ENCODE measurements at places on chromosomes 1 and 21. TPM values are rescaled to one million over a fixed set of nuclear protein-coding genes. Genes with fewer than 3 reads are reported as not detected.
A peak's percentile ranks its signal among the peaks of the same experiment; 100 is the strongest.

PLA2G2F gene
- not detected for total RNA-seq

GNG4 gene
- total RNA-seq = not detected

AIDA gene
- total RNA-seq = 31.2 TPM

CLIC4 gene
- 42.6 TPM for total RNA-seq

GRCh38 chr1:156230473-156230837 lies 11.5 kb upstream of the BGLAP start:
- no peak overlapping the region for H3K4me3 ChIP-seq
- no peaks in the 10 kb centered on the region for H3K4me1 ChIP-seq
- no peak for DNase-seq
- H3K36me3 ChIP-seq = peaks cover 8% of the 10 kb centered on the region

DNA sequence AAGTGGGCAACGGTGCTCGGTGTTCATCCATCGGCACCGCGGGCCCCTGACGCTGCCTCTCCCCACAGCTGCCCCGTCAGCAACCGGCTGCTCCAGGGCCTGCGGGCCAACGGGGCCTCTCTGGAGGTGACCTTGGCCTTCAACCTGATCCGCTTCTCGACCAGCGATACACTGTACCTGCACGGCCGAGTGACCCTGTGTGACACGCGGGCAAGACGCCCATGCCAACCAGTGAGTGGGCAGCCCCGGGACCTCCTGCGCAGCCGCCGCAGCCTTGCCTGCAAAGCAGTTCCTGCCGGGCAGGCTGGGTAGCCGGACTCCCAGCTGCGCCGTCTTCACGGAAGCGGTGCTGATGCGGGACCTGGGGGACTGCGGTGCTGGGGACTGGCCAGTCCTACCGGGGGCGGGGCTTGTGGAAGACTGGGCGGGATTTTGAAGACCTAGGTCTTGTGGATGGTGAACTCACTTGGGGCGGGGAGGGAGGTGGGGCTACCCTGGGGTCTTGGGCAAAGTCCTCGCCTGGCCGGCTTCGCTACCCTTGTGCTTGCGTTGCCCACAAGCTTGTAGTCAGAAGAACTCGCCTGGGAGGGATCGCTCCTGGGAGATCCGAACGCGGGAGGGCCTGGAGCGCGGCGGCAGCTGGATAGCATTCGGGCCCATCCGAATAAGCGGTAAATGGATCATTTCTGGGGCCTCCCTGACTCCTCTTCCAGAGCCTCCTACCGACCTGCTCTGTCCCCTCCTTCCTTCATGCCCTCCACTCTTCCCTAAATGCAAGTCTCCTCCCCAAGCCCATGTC lies 8.8 kb upstream of the CEP85 start:
- H3K4me3 ChIP-seq = peak overlapping the region; percentile 56
- no peaks in the 10 kb centered on the region for H3K36me3 ChIP-seq
- peak overlapping the region; percentile 50 for H3K27ac ChIP-seq
- DNase-seq = peak; percentile 96
- no peaks in the 10 kb centered on the region for H3K27me3 ChIP-seq
- no peaks in the 10 kb centered on the region for H3K4me1 ChIP-seq

GRCh38 chr1:192626366-192627179 lies 9.4 kb upstream of the RGS13 start:
- no peak overlapping the region for H3K27ac ChIP-seq
- no peak overlapping the region for H3K4me3 ChIP-seq
- H3K27me3 ChIP-seq = no peaks in the 10 kb centered on the region
- no peaks in the 10 kb centered on the region for H3K36me3 ChIP-seq

GRCh38 chr1:211985556-211986264 lies 49.6 kb downstream of the INTS7 start:
- H3K27ac ChIP-seq = no peak overlapping the region
- no peak for DNase-seq
- no peak overlapping the region for H3K4me3 ChIP-seq
- no peaks in the 10 kb centered on the region for H3K4me1 ChIP-seq
- no peaks in the 10 kb centered on the region for H3K27me3 ChIP-seq
- H3K36me3 ChIP-seq = no peaks in the 10 kb centered on the region

DNA sequence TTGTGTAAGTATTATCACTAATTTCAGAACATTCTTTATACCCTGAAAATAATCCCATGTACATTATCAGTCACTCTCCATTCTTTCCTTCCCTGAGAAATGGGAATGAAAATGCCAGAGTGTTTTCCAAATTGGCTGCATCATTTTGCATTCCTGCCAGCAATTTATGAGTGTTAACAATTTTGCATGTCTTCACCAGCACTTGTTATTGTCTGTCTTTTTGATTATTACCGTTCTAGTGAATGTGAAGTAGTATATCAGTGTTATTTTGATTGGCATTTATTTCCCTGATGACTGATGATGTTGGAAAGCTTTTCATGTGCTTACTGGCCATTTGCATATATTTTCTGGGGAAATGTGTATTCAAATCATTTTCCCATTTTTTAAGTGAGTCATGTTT lies 71.9 kb downstream of the PCBP3 start:
- no peaks in the 10 kb centered on the region for H3K4me1 ChIP-seq
- DNase-seq = no peak
- no peak overlapping the region for H3K4me3 ChIP-seq
- no peak overlapping the region for H3K27ac ChIP-seq
- H3K36me3 ChIP-seq = no peaks in the 10 kb centered on the region

- no peak overlapping the region for H3K4me3 ChIP-seq
- DNase-seq = no peak
- H3K27me3 ChIP-seq = no peaks in the 10 kb centered on the region
- no peaks in the 10 kb centered on the region for H3K36me3 ChIP-seq
- H3K4me1 ChIP-seq = no peaks in the 10 kb centered on the region
Observed at GRCh38 chr1:87201768-87202167, 126.9 kb upstream of the LMO4 start.

- H3K36me3 ChIP-seq = no peaks in the 10 kb centered on the region
- H3K4me3 ChIP-seq = no peak overlapping the region
- peaks cover 19% of the 10 kb centered on the region for H3K4me1 ChIP-seq
Observed at GRCh38 chr1:16068356-16069270, 4.8 kb downstream of the FAM131C start.

GRCh38 chr1:79478160-79478559 lies 471.6 kb upstream of the ADGRL4 start:
- no peak overlapping the region for H3K27ac ChIP-seq
- no peaks in the 10 kb centered on the region for H3K36me3 ChIP-seq
- no peaks in the 10 kb centered on the region for H3K4me1 ChIP-seq
- H3K27me3 ChIP-seq = no peaks in the 10 kb centered on the region
- H3K4me3 ChIP-seq = no peak overlapping the region
- no peak for DNase-seq

Data from right lobe of liver (tissue), 6 donors.